ENCODE measurements at places on chromosomes 16 and 17.

DNA sequence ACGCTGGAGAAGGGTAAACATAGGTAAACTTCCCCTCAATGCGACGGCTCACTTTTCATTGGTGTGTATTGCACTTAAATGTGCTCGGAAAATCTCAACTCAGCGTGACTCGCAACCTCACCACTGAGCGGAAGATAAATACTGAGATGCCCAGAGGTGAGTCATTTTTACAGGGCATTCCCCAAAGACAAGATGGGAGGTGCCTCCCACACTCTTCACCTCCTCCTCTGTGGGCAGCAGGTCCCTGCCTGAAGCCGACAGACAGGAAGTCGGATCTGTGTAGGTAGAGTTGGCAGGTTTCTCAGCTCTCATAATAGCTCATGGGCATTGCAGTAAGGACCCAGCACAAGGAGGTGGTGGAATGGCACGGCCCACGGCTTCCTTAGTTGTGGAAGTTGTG is 274.6 kb upstream of the HSBP1 start:
- DNase-seq, result no peak

DNA sequence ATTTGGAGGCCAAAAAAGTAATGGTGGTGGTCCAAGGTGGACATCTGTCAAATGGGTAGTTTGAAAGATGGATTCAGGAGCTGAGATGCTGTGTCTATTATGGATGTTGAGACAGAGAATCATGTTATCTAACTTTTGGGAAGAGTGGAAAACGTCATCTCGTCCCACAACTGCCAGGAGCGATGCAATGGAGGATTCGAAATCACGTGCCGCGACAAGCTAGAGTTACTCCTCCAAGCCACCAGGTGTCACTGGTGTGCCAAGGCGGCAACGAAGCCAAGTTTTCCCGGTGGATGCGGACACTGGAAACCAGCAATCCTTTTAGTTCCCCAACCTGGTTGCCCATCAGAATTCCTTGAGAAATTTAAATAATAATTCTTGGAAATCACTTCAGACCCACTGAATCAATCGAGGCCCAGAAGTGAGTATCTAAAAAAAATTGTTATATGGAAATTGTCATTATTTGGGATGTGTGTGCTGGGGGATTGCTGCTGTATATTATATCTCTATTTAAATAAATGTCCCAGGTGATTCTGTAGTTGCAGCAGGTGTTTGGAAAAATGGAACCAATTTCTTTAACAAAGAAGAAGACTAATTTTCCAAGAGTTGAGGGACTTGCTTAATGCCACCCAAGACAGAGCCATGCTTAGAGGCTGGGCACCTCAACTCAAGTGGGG is 206.1 kb downstream of the HAPSTR1 start:
- no peak for DNase-seq

GRCh38 chr17:76032073-76032779 is 5.1 kb upstream of the EVPL start:
- no peak for DNase-seq

- no peak for DNase-seq
Observed at GRCh38 chr17:33124871-33125551, 133.4 kb downstream of the SPACA3 start.

GRCh38 chr16:84508502-84508901 is 4.0 kb upstream of the MEAK7 start:
- no peak for DNase-seq

DNA sequence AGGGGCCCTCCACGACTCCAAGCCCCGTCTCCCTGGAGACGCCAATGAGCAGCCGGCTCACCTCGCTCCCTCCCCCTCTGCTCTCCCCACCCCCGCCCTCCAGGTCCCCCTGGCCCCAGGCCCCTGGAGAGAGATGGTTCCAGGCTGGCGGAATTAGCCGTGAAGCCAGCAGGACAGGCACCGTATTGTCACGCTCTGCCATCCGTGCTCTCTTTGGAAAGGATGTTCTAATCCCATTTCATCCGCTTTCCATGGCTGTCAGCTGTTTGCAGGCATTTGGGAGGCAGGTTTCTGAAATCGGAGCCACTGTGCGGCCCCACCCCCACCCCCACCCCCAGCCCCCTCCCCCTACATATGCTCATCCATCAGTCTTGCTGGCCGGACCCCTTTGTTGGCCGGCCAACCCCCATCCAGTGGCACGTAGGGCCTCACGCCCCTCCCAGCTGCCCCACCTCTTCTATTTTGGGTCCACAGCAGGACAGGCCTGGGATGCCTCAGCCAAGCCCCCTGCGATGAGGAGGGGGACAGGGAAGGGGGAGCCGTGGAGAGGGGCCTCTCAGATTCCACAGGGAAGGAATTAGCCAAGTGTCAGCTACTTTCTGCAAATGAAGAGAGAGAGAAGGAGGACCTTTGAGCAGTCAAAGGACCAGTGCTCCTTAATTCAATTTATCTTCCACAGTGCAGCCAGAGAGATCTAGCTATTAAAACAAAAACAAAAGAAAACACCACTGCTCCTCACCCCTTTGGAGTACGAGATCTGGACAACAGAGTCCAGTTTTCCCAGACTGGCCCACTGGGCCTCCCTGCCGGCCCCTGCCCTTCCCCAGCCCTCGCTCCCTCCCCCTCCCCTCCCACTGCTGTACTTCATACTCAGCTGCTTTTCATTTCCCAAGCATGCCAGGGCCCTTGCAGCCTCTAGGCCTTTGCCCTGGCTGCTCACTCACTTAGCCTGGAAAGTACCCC is 30.7 kb downstream of the SDK2 start:
- DNase-seq, result no peak

DNA sequence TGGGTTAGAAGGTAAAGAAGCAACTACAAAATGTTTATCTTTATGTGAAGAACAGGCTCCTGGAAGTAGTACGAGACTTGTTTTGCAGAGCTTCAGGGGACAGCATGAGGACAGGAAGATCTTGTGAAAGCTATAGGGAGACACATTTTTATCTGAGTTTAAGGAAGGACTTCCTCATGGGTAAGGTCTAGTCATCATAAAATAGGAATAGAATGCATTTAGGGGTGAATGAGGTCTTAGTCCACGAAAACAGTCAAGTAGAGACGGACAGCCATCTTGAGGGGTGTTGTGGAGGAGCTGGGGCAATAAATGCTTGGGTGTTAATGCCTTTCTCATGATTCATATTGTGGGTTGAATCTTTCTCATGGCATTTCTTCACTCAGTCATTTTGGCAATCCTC is 24.3 kb downstream of the KCNJ16 start:
- no peak for DNase-seq

- DNase-seq, result no peak
Observed at GRCh38 chr16:50547340-50548124, 664 bp upstream of the NKD1 start.

DNA sequence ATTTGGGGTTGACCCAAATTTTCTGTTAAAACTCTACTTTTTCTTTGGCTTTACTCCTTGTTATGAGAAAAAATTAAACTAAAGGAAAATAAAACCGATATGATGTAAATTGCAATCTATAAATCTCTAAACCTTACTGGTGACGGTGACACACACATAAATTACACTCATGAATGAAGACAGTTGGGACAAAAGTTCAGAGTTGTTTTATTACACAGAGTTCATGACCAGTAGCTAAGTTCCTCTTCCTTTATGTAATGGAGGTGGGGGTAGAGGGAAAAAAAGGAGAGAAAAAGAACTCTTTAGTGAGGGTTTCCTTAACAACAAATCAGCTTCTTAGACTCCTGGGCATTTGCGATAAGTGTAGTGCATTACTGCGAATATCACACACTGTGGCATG is 220.7 kb downstream of the KCNJ2 start:
- DNase-seq, result no peak

GRCh38 chr17:56604691-56605290 is 11.3 kb downstream of the NOG start:
- DNase-seq, result no peak

DNA sequence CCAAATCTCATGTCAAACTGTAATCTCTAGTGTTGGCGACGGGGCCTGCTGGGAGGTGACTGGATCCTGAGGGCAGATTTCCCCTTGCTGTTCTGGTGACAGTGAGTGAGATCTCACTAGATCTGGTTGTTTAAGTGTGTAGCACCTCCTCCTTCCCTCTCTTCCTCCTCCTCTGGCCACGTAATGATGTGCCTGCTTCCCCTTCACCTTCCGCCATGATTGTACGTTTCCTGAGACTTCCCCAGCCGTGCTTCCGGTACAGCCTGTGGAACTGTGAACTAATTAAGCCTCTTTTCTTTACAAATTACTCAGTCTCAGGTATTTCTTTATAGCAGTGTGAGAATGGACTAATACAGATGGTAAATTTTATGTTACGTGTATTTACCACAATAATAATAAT is 49.2 kb downstream of the METTL16 start:
- no peak for DNase-seq

DNA sequence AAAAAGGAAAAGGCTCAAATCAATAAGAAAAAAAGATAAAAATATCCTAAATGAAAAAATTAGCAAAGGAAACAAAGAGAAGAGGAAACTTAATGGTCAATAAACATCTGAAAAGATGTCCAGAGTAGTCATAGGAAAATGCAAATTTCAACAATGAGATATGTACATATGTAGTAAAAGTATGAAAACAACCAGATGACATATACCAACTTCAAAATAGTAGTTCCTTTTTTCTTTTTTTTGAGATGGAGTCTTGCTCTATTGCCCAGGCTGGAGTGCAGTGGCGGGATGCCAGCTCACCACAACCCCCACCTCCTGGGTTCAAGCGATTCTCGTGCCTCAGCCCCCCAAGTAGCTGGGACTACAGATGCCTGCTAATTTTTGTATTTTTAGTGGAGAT is 21.7 kb upstream of the NFAT5 start:
- no peak for DNase-seq

DNA sequence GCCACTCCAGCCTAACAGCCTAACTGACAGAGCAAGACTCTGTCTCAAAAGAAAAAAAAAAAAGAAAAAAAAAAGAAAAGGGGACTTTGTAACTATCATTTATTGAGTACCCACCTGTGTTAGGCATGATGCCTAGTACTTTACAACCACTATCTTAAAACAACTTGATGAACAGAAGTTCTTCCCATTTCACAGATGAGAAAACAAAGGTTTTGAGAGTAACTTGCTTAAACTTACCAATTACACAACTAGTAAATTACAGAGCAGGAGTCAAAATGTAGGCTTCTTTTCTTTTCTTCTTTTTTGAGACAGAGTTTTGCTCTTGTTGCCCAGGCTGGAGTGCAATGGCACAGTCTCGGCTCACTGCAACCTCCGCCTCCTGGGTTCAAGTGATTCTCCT is 96.8 kb upstream of the CORO6 start:
- DNase-seq, result no peak

DNA sequence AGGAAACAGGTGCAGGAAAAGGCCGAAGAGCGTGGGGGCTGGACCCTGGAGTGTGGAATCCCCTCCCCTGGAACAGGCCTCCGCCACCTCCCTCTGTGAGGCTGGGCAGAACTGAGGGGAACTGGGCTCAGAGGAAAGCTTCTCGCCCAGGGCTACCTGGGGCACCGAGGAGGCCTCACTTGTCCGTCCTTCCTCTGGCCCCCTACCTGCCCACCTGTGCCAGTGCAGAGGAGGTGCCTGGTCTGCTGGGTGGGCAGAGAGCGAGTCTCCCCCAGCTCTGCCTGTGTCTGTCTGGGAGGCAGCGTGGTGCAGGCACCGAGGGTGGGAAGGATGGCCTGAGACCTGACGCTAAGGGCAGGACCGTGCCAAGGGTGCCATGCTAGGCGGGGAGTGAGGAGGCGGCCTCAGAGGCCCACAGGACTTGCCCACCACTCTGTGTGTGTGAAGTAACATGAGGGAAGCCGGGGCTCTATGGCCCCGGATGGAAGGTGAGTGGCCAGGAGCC is 42.2 kb downstream of the ZFPM1 start:
- no peak for DNase-seq

GRCh38 chr17:57852092-57852954 is 2.5 kb upstream of the MRPS23 start:
- no peak for DNase-seq

DNA sequence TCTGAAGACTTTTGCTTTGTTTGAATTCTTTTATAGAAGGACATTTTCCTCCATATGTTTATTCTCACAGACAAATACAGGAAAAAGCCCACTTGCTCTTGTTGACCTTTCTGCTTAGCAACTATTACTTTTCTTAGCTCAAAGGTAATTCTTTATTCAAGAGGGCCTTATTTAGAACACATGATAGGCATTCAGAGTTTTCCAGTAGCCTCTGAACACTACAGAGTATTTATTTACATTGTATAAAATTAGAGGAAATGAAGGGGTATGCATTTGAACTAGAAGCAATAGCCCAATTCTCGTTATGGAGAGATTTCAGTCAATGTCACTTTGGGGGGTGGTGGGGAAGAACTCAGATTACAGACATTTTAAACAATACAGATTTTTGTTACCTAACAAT is 581.7 kb downstream of the KCNJ2 start:
- DNase-seq, result no peak

DNA sequence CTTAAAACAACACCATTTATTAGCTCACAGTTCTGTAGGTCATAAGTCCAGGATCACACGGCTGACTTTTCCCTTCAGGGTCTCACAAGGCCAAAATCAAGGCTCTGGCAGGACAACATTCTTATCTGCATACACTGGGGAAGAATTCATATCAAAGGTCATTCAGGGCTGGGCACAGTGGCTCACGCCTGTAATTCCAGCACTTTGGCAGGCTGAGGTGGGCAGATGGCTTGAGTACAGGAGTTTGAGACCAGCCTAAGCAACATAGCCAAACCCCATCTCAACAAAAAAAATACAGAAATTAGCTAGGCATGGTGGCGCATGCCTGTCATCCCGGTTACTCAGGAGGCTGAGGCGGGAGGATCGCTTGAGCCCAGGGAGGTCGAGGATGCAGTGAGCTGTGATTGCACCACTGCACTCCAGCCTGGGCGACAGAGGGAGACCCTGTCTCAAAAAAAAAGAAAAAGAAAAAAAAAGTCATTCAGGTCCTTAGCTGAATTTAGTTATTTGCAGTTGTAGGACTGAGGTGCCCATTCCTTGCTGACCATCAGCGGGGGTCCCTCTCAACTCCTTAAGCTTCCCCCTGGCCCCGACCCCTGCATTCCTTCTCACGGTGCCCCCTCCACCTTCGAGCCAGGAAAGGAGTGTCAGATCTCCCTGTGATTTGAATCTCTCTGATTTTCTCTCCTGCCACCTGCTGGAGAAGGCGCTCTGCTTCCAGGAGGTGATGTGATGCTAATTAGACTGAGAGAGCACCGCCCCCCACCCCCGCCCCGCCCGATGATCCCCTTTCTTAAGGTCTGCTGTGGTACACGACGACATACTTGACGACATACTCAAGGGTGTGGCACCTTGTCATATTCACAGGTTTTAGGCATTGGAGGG is 91.8 kb upstream of the CLEC18A start:
- no peak for DNase-seq

- DNase-seq, result no peak
Observed at GRCh38 chr17:70869402-70870085, 700.2 kb downstream of the KCNJ2 start.

GRCh38 chr17:53628011-53628410 is 194.7 kb upstream of the KIF2B start:
- DNase-seq, result no peak
